ENCODE measurements at places on chromosomes 2 and 18.

- DNase-seq: no peak
These were observed 96.5 kb downstream of the SEPTIN10 start for GRCh38 chr2:109517118-109517889.

DNA sequence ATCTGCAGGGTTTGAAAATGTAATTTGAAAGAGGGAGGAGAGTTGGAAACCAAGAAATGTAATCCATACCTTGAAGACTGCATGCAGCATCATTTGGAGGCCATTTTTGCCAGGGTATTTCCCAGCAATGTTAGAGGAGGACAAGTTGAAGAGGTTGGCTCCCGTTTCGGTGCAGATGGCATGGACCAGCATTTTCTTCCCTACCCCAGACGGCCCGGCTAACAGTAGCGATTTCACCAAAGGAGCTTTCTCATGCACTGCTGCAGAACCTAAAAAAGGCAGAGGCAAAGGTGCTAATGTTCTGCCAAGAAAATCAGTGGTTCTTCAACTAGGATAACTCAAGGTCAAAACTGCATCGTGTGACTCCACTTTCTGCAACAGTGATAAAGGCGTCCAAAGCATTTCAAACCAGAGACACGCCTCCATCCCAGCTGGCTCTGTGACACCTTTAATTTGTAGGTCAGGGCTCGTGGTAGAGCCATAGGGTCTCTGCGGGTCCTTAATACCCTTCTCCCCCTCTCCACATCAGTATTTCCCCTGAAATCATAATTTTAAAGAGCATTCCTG is 99.6 kb upstream of the ASB18 start:
- no peak for DNase-seq

GRCh38 chr2:74747411-74748080 is 86.4 kb upstream of the HK2 start:
- no peak for DNase-seq

GRCh38 chr2:21250673-21251072 is 126.9 kb downstream of the TDRD15 start:
- no peak for DNase-seq

DNA sequence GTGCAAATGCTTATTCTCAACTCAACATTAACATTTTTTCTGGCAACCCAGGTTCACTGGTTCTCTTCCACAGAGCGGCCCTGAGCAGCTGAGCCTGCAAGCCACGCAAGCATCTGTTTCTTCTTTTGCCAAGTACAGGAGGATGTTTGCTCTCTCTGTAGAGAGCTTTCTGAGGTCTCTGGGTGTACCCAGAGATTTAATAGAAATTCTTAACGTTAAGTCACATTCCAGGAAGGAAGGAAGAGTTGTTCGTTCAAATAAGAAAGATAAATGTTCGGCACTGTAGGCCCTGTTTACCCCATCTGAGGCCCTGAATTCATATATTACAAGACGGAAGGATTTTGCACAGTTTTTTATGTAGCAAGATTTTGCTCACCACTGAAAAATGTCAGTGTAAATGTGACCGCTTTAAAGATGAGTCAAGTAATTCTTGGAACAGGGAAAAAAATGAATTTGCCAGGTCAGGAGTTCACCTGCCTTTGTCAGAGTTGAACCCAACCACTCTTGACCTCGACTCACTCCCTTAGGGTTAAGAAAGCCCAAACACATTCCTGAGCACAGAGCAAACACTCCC is 30.1 kb downstream of the KCTD18 start:
- DNase-seq: no peak

DNA sequence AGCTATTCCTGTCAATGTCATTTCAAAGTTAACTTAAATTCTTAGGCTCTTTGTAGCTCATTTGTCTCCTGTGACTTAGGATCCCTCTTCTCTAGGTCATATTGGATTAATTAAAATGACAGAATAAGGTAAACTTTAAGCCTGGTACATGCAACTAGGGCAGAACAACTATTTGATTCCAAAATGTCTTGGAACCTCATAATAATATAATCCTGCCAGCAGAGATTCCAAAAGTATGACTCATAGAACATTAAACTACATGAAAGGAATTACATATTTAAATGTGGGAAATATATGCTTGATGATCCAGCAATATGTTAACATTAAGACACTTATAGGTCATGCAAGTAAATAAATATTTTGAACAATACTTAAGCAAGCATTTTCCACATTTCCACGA is 63.3 kb downstream of the COL3A1 start:
- DNase-seq: no peak

DNA sequence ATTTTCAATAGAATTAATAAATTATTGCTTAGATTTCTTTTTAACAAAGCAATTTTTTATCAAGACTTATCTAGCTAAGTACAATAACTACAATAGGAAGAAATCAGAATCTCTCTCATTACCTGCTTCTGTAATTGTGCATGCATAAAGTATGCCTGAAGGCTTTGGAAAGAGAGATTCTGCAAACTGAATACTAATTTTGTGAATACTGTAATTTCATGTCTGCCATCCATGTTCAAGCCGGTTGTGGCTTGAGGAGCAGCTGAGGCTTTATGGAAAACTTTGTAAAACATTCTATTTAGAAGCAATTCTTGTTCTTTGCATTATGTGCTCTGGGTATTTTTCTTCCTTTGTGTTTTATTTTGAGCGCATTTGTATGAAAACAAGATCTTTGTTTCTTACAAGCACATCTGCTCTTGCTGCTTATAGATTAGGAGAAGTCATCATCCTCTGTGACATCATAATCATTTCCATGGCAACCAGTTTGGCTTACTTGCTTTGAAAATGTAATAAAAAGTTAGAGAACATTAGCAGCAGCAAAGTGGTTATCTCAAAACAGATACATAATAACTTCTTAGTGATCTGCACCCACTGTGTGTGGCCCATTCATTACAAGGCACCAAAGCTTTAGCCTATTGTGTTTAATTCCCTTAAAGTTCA is 16.0 kb upstream of the IKZF2 start:
- no peak for DNase-seq

DNA sequence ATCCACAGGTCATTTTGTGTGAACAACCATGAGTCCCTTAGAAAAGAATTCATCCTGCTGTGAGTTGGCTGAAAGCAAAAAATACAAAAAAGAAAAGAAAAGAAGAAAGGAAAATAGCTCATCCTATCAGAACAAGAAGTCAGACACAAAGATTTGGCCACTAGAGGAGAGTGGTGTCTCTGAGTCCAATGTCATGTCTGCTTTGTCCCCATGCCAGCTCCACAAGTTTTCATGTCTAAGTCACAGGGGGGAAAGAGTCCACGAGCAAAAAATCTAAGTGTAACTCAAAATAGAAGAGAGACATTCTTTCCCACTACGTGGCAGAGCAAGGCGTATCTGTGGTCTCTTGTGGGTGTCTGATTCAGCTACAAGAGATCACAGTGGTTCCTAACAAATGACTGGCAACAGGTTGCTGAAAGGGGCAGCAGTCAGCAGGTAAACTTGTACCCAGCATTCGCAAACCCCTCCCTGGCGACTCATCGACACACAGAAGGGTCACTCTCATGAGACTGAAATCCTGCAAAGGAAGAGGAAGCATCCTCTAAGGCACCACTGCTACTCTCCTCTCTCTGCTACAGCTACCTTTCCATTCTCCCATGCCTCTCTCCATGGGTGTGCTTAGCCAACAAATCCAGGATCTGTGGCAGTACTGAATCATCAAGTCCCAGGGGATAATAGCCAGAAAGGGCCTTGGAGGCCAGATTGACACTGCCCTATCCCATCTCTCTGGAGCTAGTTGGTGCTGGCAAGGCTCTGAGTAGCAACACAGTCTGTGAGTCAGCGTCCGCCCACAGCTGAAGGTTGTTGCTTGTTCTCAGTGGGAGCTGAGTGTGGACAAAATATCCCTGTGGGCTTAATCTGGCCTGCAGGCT is 123.0 kb upstream of the SLC39A10 start:
- peak; percentile 76 for DNase-seq

- no peak for DNase-seq
These were observed 22.0 kb downstream of the FHL2 start for GRCh38 chr2:105376789-105377240.

- DNase-seq: no peak
These were observed 102.6 kb downstream of the VSNL1 start for GRCh38 chr2:17643031-17643615.

All from stimulated activated naive CD4-positive, alpha-beta T cell treated with Interleukin-2 at 50 U/mL for 16 hours (primary cell).